ENCODE measurements at places on chromosomes 12 and 14. TPM values are rescaled to one million over a fixed set of nuclear protein-coding genes. Genes with fewer than 3 reads are reported as not detected.
A peak's percentile ranks its signal among the peaks of the same experiment; 100 is the strongest.

The IRF2BPL gene
- 24.1 TPM for total RNA-seq

The STAB2 gene
- total RNA-seq, result not detected

The DIO2 gene
- total RNA-seq, result 132 TPM

The CCDC175 gene
- not detected for total RNA-seq

The HSPA2 gene
- total RNA-seq, result 18.9 TPM

The STX2 gene
- total RNA-seq, result 4.2 TPM

The CIROP gene
- 0.38 TPM for total RNA-seq

The RAN gene
- total RNA-seq, result 283 TPM

The NRL gene
- 4.5 TPM for total RNA-seq

- no peak for DNase-seq
- H3K4me1 ChIP-seq, result no peaks in the 10 kb centered on the region
- no peak overlapping the region for H3K27ac ChIP-seq
- no peak overlapping the region for H3K4me3 ChIP-seq
- no peaks in the 10 kb centered on the region for H3K36me3 ChIP-seq
Measured at GRCh38 chr14:40188006-40188405, 755.8 kb upstream of the FBXO33 start.

- no peaks in the 10 kb centered on the region for H3K36me3 ChIP-seq
- no peak overlapping the region for H3K4me3 ChIP-seq
- no peak overlapping the region for H3K27ac ChIP-seq
- H3K4me1 ChIP-seq, result peaks cover 4% of the 10 kb centered on the region
- no peak for DNase-seq
Measured at GRCh38 chr14:32224737-32225377, 21.8 kb upstream of the RNU6-8 start.

DNA sequence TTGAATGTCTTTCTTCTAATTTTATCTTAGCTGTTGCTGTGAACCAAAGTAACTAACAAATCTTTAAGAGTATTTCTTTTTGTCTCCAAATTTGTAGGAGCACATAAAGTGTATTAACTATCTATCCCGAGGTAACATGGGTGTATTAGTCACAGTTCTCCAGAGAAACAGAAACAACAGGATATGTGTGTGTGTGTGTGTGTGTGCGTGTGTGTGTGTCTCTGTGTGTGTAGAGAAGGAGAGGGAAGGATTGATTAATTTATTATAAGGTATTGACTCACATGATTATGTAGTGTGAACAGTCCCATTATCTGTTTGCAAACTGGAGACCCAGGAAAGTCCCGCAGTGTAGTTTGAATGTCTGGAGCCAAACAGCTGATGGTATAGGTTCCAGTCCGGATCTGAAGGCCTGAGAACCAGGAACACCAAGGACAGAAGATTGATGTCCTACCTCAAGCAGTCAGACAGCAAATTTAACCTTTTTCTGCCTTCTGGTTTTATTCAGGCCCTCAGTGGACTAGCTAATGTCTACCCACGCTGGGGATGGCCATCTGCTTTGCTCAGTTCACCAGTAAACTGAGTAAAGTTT, 14.4 kb downstream of the G2E3 start:
- H3K4me1 ChIP-seq, result no peaks in the 10 kb centered on the region
- H3K36me3 ChIP-seq, result no peaks in the 10 kb centered on the region
- no peak overlapping the region for H3K27ac ChIP-seq
- no peak overlapping the region for H3K4me3 ChIP-seq

- no peaks in the 10 kb centered on the region for H3K27me3 ChIP-seq
- peak overlapping the region; percentile 1 for H3K27ac ChIP-seq
- H3K36me3 ChIP-seq, result no peaks in the 10 kb centered on the region
- no peak for DNase-seq
- H3K4me1 ChIP-seq, result peaks cover 43% of the 10 kb centered on the region
Measured at GRCh38 chr12:106296179-106296877, 6.2 kb upstream of the TCP11L2 start.

- no peak overlapping the region for H3K27ac ChIP-seq
- no peak for DNase-seq
- no peaks in the 10 kb centered on the region for H3K4me1 ChIP-seq
Measured at GRCh38 chr14:53473480-53473879, 320.4 kb upstream of the DDHD1 start.

- peaks cover 32% of the 10 kb centered on the region for H3K4me1 ChIP-seq
- no peaks in the 10 kb centered on the region for H3K36me3 ChIP-seq
- peak overlapping the region; percentile 56 for H3K4me3 ChIP-seq
- no peaks in the 10 kb centered on the region for H3K27me3 ChIP-seq
- no peak for DNase-seq
Measured at GRCh38 chr14:73245480-73246325, 8.4 kb downstream of the PAPLN start.

- no peak overlapping the region for H3K4me3 ChIP-seq
- H3K27ac ChIP-seq, result no peak overlapping the region
- DNase-seq, result no peak
- H3K27me3 ChIP-seq, result no peaks in the 10 kb centered on the region
- no peaks in the 10 kb centered on the region for H3K36me3 ChIP-seq
Measured at GRCh38 chr12:39329876-39330275, 113.0 kb downstream of the KIF21A start.

DNA sequence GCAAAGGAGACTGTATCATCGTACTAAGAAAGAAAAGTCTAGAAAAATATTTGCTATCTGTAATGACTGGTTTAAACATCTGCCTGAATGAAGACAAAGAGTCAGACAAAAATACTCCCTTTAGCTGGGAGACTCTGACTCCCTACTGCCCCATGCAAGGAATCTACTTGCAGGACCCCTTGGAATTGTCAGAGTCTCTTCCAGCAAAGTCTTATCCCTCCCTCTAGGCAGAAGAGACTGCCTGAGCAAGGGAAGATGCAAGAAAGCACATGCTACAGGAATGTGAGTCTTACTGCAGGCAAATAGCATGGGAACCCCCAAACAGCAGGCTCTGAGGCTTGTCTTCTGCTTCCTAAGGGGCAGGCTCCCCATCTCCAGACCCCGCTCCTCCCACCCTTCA, 154.0 kb downstream of the KCNA5 start:
- no peaks in the 10 kb centered on the region for H3K4me1 ChIP-seq
- no peak overlapping the region for H3K27ac ChIP-seq
- no peak overlapping the region for H3K4me3 ChIP-seq

- H3K4me3 ChIP-seq, result no peak overlapping the region
- DNase-seq, result no peak
- H3K27ac ChIP-seq, result no peak overlapping the region
- H3K4me1 ChIP-seq, result no peaks in the 10 kb centered on the region
- H3K36me3 ChIP-seq, result no peaks in the 10 kb centered on the region
Measured at GRCh38 chr12:85949253-85949652, 75.2 kb downstream of the NTS start.

DNA sequence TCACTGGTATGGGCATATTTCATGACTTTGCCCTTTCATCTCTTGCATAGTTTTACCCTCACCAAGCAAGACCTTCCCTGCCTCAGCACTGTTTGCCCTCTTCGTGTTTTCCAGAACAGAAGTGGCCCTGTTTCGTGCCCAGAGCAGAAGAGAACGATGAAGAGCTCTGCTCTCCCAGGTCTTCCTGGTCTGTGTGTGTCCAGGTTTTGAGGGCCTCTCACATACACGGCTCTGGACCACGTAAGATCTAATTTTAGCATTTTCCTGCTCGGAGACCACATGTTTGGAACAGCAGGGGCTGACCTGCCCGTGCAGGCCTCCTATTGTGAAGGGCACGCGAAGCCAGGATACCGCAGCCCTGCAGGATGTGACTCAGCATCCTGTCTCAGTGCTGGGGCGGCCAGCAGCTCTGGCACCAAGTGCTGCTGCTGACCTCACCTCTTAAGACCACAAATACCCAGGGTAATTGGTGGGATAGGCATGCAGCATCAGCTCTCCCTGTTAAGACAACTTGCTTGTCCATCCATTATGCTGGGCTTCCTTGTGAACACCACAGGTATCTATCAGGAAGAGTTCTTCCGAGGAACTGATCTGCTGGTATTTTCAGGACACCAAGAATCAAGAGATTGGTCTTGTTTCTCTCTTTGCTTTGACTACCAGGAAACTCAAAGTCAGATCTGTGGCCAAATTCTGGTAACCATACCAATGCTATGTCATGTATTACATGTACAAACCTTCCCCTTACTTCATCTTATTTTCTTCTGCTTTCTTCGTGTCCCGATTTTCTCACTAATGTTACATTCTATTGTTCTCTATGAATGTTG, 19.0 kb downstream of the SSH1 start:
- DNase-seq, result no peak
- peaks cover 18% of the 10 kb centered on the region for H3K36me3 ChIP-seq
- no peaks in the 10 kb centered on the region for H3K27me3 ChIP-seq
- H3K4me3 ChIP-seq, result no peak overlapping the region
- H3K4me1 ChIP-seq, result peaks cover 97% of the 10 kb centered on the region
- peak overlapping the region; percentile 94 for H3K27ac ChIP-seq

- no peak within 1 kb of the TSS for H3K4me3 ChIP-seq
- H3K4me1 ChIP-seq, result no peaks in the 10 kb centered on the region
- no peak within 1 kb of the TSS for H3K27ac ChIP-seq
Measured at GRCh38 chr12:8455727-8456360, at the start of gene CLEC6A. Gene CLEC6A (plus strand): TSS chr12:8455962. CDS start chr12:8456112, 150 bp downstream.

GRCh38 chr12:64057706-64058105, 164.4 kb downstream of the KICS2 start:
- no peaks in the 10 kb centered on the region for H3K36me3 ChIP-seq
- DNase-seq, result no peak
- no peak overlapping the region for H3K4me3 ChIP-seq
- H3K4me1 ChIP-seq, result no peaks in the 10 kb centered on the region
- no peaks in the 10 kb centered on the region for H3K27me3 ChIP-seq

GRCh38 chr12:16586350-16587109, 19.4 kb downstream of the LMO3 start:
- DNase-seq, result no peak
- no peaks in the 10 kb centered on the region for H3K36me3 ChIP-seq
- no peaks in the 10 kb centered on the region for H3K27me3 ChIP-seq
- H3K27ac ChIP-seq, result no peak overlapping the region
- H3K4me3 ChIP-seq, result no peak overlapping the region
- H3K4me1 ChIP-seq, result no peaks in the 10 kb centered on the region

- no peak for DNase-seq
- H3K27ac ChIP-seq, result peak overlapping the region; percentile 3
- H3K36me3 ChIP-seq, result no peaks in the 10 kb centered on the region
- H3K27me3 ChIP-seq, result peaks cover 6% of the 10 kb centered on the region
- H3K4me3 ChIP-seq, result no peak overlapping the region
- peaks cover 54% of the 10 kb centered on the region for H3K4me1 ChIP-seq
Measured at GRCh38 chr12:65958456-65958855, 134.2 kb downstream of the HMGA2 start.

GRCh38 chr14:67186789-67187584, 2.3 kb upstream of the GARIN2 start:
- H3K4me1 ChIP-seq, result no peaks in the 10 kb centered on the region
- no peaks in the 10 kb centered on the region for H3K27me3 ChIP-seq
- no peak overlapping the region for H3K4me3 ChIP-seq
- H3K27ac ChIP-seq, result no peak overlapping the region
- no peaks in the 10 kb centered on the region for H3K36me3 ChIP-seq

GRCh38 chr12:11755302-11755930, 105.9 kb downstream of the ETV6 start:
- peak overlapping the region; percentile 6 for H3K27ac ChIP-seq
- no peak for DNase-seq
- peaks cover 16% of the 10 kb centered on the region for H3K4me1 ChIP-seq
- peaks cover 53% of the 10 kb centered on the region for H3K36me3 ChIP-seq
- no peak overlapping the region for H3K4me3 ChIP-seq

GRCh38 chr12:88970740-88971139, 381.6 kb downstream of the DUSP6 start:
- no peak overlapping the region for H3K4me3 ChIP-seq
- no peak overlapping the region for H3K27ac ChIP-seq
- H3K4me1 ChIP-seq, result no peaks in the 10 kb centered on the region
- no peaks in the 10 kb centered on the region for H3K36me3 ChIP-seq
- H3K27me3 ChIP-seq, result no peaks in the 10 kb centered on the region
- no peak for DNase-seq

GRCh38 chr12:58583529-58583928, 336.8 kb downstream of the LRIG3 start:
- H3K4me1 ChIP-seq, result no peaks in the 10 kb centered on the region
- no peak overlapping the region for H3K27ac ChIP-seq
- DNase-seq, result no peak
- H3K36me3 ChIP-seq, result no peaks in the 10 kb centered on the region

GRCh38 chr14:25041898-25042297, 8.0 kb downstream of the STXBP6 start:
- H3K36me3 ChIP-seq, result no peaks in the 10 kb centered on the region
- no peaks in the 10 kb centered on the region for H3K27me3 ChIP-seq
- no peak overlapping the region for H3K4me3 ChIP-seq
- no peaks in the 10 kb centered on the region for H3K4me1 ChIP-seq
- no peak overlapping the region for H3K27ac ChIP-seq
- no peak for DNase-seq

DNA sequence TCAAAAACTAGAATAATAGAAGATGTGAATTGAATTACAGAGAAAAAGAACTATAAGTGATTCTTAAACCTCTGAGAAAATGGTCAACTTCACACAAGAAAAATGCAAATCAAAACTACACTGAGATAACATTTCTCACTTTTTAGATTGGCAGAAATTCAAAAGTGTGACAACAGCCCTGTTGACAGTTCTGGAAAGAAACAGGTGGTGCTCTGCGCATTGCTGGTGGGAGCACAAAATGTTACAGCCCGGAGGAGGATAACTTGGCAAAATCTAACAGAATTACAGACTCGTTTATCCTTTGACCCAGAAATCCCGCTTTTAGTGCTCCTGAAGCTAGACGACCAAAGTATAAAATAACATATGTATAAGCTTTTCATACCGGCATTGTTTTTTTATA, 222.5 kb upstream of the CNTN1 start:
- H3K4me1 ChIP-seq, result no peaks in the 10 kb centered on the region
- no peaks in the 10 kb centered on the region for H3K27me3 ChIP-seq
- no peak overlapping the region for H3K4me3 ChIP-seq
- no peak for DNase-seq
- H3K27ac ChIP-seq, result no peak overlapping the region
